Mononuclear cell (primary cell): ENCODE measurements at places on chromosomes 6 and 20. TPM values are rescaled to one million over a fixed set of nuclear protein-coding genes. Genes with fewer than 3 reads are reported as not detected.

The OR2H1 gene
- not detected for total RNA-seq

The GPR63 gene
- total RNA-seq = 0.10 TPM

The RAB5IF gene
- 96.2 TPM for total RNA-seq

The GHRH gene
- total RNA-seq = not detected

The HINT3 gene
- 22.5 TPM for total RNA-seq

The PRRT1 gene
- total RNA-seq = 0.42 TPM

The MPIG6B gene
- total RNA-seq = 11.5 TPM

The ULBP3 gene
- 0.84 TPM for total RNA-seq

The TSPO2 gene
- total RNA-seq = not detected

The MYCT1 gene
- 2.5 TPM for total RNA-seq

The SLC17A1 gene
- not detected for total RNA-seq

The PRL gene
- not detected for total RNA-seq

The PTCHD4 gene
- 0.10 TPM for total RNA-seq

The ABHD16B gene
- total RNA-seq = not detected
